ENCODE measurements at places on chromosomes 11 and 22.

GRCh38 chr11:126978911-126979310 lies 21.7 kb downstream of the KIRREL3 start:
- DNase-seq = no peak

- DNase-seq = no peak
These were observed 83.2 kb downstream of the CACNA1I start for GRCh38 chr22:39653787-39654077.

- DNase-seq = no peak
These were observed at the start of gene EMID1 for GRCh38 chr22:29205594-29206371. Gene EMID1, plus strand, starts transcription at chr22:29205896. Its CDS starts 143 bp downstream, at chr22:29206039.

DNA sequence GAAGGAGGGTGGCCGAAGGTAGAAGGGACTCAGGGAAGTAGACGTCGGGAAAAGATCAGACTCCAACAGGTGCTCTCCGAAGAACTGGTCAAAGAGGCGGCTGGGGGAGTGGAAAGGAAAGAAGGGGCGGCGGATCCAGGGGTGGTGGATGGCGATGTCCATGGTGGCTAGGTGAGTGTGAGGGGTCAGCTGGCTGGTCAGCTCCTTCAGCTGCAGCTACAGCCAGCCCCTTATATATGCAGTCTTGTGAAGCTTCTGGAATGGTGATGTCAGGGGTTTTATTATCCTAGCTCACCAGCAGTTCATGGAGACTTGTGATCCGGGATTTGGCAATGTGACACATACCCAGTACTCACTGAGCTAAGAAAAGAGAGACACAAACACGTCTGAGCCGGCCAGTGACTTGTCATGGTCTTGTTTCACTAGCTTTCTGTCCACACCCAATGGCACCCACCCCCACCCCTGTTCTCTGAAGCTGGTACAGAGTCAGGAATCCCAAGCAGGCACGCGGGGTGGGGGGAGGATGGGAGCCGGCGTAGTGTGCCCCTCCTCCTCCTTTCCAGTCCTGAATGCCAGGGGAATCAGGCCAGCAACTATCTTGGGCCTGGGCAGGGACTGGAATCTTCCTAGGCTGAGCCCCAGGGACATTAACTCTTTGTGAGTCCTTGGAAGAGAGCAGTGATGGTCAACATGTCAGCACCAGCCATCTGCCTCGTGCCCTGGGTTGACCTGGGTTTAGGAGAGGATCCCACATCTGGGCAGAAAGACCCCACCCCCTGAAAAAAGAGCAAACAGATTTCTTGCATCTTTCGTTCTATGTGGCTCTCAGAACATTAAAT lies at the start of gene CRYAB:
Gene CRYAB (minus strand): TSS at position 208 of the 839 bp plus-strand sequence. CDS start 46 bp downstream, at position 162.
- DNase-seq = peak; percentile 67

GRCh38 chr22:34102633-34103032 lies 182.4 kb upstream of the LARGE1 start:
- no peak for DNase-seq

DNA sequence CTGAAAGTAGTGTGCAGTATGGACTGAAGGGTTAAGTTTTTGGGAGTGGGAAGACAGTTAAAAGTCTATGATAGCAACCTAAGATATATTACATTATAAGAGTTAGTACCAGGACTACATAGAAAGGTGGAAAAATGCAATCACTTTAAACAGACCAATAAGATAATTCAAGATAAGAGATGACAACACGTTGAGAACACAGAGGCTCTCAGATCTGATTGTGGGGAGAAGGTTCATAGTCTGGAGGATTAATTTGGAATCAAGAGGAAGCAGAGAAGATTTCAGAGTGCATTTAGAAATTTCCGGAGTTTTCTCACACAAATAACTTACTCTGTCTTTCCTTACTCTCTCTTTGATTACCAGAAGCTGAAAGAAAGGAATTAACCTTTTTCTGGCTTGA lies 441 bp downstream of the CASP5 start:
- DNase-seq = no peak

GRCh38 chr11:694563-695287 lies at the start of gene DEAF1:
Gene DEAF1, minus strand, starts transcription at chr11:695222. Its CDS starts 175 bp downstream, at chr11:695047.
- DNase-seq = peak; percentile 99

- DNase-seq = no peak
These were observed 3.2 kb downstream of the CHKA start for GRCh38 chr11:68117853-68118470.

DNA sequence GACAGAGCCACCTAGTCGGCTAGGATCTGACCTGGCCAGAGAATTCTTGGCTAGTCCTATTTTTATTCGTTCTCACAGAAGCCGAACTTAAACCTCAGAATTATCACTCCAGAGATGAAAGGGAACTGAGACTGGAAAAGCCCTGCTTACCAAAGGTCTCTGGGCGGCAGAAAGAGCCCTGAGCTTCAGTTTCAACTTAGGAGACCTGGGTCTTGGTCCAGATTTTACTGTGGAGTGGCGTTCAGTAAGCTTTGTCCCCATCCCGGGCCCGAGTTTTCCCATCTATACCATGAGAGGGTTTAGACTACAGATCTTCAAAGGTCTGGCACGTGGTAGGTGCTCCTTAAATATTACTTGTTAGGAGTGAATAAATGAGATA lies 516 bp downstream of the NEU3 start:
- DNase-seq = no peak

DNA sequence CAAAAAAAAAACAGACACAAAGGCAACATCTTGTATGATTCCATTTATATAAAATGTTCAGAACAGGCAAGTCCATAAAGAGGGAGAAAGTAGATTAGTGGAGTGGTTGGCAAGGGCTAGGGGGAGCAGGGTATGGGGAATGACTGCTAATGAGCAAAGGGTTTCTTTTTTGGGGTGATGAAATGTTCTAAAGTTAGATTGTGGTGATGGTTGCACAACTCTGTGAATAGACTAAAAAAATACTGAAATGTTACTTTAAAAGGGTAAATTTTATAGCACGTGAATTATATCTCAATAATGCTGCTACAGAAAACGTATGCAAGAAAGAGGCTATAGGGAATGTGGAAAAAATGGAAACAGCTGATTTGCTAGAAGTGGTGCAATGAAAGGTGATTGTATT lies 155.1 kb downstream of the TENM4 start:
- no peak for DNase-seq

GRCh38 chr22:45210174-45210573 lies 30.5 kb downstream of the KIAA0930 start:
- DNase-seq = no peak

DNA sequence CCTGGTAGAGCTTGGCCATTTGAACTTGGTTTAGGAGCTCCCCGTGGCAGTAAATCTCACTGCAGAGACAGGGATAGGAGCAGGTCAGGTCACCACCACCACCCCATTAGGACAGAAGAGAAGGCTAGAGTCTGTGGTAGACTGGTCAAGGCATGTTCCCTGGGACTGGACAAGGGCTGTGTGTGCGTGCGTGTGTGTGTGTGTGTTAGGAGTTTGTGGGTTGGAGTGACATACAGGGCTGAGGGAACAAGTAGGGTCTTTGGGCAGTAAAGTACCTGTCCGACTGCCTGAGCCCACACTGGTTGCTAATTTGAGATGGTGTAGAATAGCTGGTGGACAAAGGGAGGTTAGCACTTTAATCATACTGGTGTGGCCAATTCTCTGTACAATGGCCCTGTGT lies 16.1 kb downstream of the TREH start:
- DNase-seq = no peak

GRCh38 chr22:50245214-50246072 lies 620 bp upstream of the TUBGCP6 start:
- no peak for DNase-seq

GRCh38 chr11:35034401-35034800 lies 104.6 kb upstream of the CD44 start:
- no peak for DNase-seq

DNA sequence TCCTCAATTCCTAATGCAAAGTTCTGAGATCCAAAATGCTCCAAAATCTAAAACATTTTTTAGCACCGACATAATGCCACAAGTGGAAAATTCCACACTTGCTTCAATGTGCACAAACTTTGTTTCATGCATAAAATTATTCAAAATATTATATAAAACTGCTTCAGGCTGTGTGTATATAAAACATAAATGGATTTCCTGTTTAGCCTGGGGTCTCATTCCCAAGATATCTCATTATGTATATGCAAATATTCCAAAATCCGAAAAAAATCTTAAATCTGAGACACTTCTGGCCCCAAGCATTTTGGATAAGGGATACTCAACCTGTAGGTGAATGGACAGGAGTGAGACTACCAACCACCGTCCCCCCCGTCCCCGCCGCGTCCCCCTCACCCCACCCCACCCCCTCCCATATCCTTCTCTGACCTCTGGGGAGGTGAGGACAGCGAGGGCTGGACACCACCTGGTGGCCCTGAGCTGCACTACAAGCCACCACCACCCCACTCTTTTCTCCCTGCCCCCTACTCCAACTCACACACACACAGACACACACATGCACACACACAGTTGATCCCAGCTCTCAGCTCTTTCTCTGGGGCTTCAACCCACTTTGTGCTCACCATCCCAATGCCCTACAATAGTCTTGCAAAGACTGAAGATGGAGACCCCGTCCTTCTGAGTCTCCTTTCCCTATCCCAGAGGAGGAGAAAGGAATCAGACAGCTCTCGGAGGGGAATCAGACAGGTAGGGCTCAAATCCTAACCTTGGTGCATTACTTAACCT lies 101.0 kb downstream of the PDE2A start:
- DNase-seq = no peak

DNA sequence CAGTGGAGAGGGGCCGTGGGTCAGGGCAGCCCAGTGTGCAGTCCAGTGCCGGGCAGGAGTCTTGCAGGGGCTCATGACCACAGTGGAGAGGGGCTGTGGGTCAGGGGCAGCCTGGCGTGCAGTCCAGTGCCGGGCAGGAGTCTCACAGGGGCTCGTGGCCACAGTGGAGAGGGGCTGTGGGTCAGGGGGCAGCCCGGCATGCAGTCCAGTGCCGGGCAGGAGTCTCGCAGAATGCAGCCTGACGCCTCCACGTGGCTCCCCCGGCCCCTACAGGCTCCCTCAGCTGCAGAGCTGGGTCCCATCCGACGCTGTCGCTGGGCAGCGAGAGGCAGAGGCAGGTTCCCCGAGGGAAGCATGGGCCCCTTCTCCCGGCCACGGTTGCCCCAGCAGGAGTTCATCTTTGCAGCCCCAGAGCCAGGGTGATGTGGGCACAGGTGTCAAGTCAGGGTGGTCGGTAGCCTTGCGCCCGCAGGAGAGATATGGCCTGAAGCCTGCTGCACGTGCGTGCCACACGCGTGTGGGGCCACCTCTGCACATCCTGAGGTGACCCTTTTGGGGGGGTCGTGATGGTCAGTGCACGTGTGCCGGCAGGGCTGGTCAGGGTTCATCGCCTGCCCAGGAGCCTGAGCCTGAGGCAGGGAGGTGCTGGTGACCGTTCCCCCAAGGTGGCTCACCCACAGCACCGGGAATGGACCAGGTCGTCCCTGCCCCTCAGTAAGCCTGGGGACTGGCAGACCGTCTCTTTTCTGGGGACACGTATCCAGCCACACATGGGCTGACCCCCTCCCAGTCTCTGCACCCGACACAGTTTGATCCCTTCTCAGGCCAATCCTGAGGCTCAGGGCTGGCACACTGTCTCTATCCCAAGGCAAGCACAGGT lies 2.9 kb downstream of the IFITM5 start:
- DNase-seq = no peak

- no peak for DNase-seq
These were observed 4.1 kb downstream of the BRMS1 start for GRCh38 chr11:66340596-66341501.

GRCh38 chr22:36352803-36353507 lies 34.8 kb downstream of the MYH9 start:
- DNase-seq = peak; percentile 88

DNA sequence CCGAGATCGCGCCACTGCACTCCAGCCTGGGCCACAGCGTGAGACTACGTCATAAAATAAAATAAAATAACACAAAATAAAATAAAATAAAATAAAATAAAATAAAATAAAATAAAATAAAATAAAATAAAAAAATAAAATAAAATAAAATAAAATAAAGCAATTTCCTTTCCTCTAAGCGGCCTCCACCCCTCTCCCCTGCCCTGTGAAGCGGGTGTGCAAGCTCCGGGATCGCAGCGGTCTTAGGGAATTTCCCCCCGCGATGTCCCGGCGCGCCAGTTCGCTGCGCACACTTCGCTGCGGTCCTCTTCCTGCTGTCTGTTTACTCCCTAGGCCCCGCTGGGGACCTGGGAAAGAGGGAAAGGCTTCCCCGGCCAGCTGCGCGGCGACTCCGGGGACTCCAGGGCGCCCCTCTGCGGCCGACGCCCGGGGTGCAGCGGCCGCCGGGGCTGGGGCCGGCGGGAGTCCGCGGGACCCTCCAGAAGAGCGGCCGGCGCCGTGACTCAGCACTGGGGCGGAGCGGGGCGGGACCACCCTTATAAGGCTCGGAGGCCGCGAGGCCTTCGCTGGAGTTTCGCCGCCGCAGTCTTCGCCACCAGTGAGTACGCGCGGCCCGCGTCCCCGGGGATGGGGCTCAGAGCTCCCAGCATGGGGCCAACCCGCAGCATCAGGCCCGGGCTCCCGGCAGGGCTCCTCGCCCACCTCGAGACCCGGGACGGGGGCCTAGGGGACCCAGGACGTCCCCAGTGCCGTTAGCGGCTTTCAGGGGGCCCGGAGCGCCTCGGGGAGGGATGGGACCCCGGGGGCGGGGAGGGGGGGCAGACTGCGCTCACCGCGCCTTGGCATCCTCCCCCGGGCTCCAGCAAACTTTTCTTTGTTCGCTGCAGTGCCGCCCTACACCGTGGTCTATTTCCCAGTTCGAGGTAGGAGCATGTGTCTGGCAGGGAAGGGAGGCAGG lies at the start of gene GSTP1:
Gene GSTP1 (plus strand): TSS at position 566 of the 958 bp plus-strand sequence. CDS start 32 bp downstream, at position 598.
- DNase-seq = peak; percentile 92

GRCh38 chr11:66070604-66071380 lies 720 bp downstream of the PACS1 start:
- no peak for DNase-seq

DNA sequence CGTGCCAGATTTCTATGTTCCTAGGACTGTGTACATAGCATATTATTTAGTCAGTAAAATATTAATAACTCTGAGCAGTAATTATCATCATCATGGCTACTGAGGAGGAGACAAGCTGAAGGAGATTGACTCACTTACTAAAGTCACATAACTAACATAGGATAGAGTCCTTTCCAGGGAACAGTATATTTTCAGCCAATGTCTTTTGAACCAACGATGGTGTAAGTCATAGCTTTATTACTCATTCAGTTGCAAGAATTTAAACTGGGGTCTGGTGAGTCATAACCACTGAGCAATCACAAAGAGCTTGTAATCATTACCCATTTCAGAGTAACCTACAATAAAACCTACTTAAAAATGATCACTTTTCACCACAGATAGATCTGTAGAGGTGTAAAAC lies 1564.8 kb upstream of the TENM4 start:
- no peak for DNase-seq

DNA sequence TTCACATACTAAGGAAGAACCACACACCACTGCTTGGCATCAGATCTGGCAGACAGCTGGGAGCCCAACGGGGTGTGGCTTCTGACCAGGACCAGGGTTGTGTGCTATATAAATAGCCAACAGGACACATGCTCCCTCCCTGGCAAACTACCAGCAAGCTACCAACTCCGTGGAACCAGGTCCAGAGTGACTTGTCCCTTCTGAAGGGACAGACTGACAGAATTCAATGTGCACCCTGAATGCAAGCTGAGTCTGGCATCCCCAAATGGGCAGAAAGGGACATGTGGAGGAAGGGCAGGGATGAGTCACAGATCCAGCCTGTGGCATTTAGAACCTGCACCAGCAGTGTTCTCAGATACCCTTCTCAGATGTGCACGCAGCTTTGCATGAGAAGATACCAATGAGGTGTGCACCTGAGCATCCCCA lies 92.9 kb downstream of the MICAL3 start:
- DNase-seq = peak; percentile 39

Data from mucosa of gallbladder (tissue), 1 donor.